ENCODE measurements at places on chromosomes 3 and 15. TPM values are rescaled to one million over a fixed set of nuclear protein-coding genes. Genes with fewer than 3 reads are reported as not detected.

GRCh38 chr3:14425581-14426304, 23.3 kb downstream of the SLC6A6 start:
- peak; percentile 43 for DNase-seq

DNA sequence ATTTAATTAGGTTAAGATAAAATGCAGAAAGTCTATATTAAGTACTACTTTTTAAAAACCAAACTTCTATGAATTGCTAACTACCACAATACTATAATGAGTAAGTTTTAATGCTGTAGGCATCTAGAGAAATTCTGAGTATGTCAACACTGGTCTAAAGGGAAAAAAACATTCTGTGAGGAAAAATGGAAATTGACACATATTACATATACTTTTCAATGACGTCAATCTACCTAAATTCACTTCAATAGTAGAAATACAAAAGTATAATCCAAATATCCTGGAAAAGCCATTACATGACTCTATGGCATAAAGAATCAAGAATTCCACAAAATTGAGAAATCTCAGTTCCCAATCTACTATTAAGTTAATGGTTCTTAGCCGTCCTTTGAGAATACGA, 2.2 kb downstream of the SECISBP2L start:
- no peak for DNase-seq

ZMYND10 gene
- total RNA-seq = 1.2 TPM

DNA sequence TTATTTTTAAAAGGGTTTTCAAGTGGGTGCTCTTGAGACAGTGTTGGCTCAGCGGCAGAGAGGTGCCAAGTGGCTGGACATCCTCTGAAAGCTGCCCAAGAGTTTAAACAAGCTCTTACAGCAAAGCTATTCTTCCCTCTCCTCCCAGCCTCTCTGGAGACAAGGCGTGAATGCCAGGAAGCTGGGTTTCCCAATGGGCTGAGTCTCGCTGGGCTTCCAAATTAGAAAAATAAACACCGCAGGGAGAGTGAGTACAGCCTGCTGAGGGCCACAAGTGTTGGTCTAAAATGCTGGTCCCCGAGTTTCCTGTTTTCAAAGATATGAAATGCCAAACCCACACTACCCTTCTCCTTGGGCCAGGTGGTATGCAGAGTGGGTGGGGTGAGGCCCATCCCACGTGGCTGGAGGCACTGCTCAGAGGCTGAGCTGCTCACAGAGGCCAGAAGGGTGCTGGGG, 36.4 kb downstream of the ZDHHC3 start:
- DNase-seq = no peak

DNA sequence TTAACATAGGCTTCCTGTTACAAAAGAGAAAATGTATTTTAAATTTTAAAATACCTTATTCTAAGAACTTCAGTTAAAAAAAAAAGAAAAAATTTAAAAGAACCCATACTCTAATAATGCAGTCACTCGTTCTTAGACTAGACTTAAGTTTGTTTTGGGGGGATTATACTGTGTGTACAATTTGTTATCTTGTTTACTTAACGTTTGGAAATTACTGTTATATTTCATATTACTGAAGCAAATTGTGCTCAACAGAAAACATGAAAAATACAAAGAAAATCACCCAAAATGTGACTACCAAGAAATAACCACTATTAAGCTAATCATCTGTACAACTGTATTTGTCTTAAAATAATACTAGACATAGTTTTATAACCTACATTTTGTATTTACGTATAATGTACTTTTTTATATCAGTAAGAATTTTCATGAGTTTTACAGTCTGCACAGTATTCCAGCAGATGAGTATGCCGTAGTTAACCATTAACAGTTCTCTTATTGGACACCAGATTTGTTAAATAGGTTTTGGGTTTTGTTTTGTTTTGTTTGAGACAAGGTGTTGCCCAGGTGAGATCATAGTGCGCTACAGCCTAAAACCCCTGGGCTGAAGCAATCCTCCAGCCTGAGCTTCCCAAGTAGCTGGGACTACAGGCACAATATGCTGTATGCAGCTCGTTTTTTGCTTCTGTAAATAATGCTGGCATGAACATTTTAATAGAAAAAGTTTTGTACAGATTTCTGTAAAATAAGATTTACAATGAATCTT, 88.8 kb upstream of the CHD2 start:
- DNase-seq = no peak

GRCh38 chr3:8571256-8571655, 69.6 kb downstream of the LMCD1 start:
- DNase-seq = no peak

GREM1 gene
- not detected for total RNA-seq
